Activated T-helper 17 cell treated with anti-CD3 and anti-CD28 coated beads, Interleukin-2, amount 50 U/mL, for 72 hours (primary cell): ENCODE measurements at places on chromosomes 6 and 20.

GRCh38 chr6:91654357-91654756, 1067.5 kb upstream of the MAP3K7 start:
- no peak overlapping the region for H3K4me3 ChIP-seq
- H3K27me3 ChIP-seq, result no peaks in the 10 kb centered on the region
- H3K36me3 ChIP-seq, result no peaks in the 10 kb centered on the region
- no peak overlapping the region for H3K27ac ChIP-seq
- no peak for ATAC-seq

DNA sequence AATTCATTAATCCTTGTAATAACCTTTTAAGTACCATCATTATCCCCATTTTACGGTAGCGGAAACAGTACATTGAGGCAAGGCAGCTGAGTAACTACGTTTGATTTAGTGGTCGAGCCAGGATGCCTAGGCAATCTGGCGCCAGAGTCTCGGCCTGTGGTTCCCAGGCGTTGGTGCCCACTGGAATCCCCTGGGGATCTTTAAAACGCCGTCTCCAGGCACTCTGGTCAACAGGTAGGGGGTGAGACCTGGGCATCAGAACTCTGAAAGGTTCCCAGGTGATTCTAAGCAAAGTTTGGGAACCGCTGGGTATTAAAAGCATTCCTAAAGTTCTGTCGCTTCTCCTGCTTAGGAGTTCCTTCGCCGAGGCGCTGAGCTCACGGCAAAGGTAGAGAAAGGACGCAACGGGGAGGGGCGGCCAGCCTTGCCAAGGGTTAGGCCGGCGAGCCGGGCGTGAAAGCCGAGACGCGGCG, 939 bp downstream of the DTNBP1 start:
- H3K27me3 ChIP-seq, result peaks cover 4% of the 10 kb centered on the region
- no peak for ATAC-seq
- peaks cover 19% of the 10 kb centered on the region for H3K4me1 ChIP-seq
- peak overlapping the region; percentile 59 for H3K4me3 ChIP-seq

GRCh38 chr20:38116409-38117165, 48.5 kb downstream of the TGM2 start:
- no peaks in the 10 kb centered on the region for H3K4me1 ChIP-seq
- H3K27ac ChIP-seq, result no peak overlapping the region
- no peaks in the 10 kb centered on the region for H3K27me3 ChIP-seq
- H3K4me3 ChIP-seq, result no peak overlapping the region
- no peak for ATAC-seq
- H3K36me3 ChIP-seq, result no peaks in the 10 kb centered on the region

GRCh38 chr6:100353276-100354015, 111.3 kb downstream of the SIM1 start:
- no peaks in the 10 kb centered on the region for H3K4me1 ChIP-seq
- peaks cover 4% of the 10 kb centered on the region for H3K27me3 ChIP-seq
- no peaks in the 10 kb centered on the region for H3K36me3 ChIP-seq
- H3K27ac ChIP-seq, result no peak overlapping the region

DNA sequence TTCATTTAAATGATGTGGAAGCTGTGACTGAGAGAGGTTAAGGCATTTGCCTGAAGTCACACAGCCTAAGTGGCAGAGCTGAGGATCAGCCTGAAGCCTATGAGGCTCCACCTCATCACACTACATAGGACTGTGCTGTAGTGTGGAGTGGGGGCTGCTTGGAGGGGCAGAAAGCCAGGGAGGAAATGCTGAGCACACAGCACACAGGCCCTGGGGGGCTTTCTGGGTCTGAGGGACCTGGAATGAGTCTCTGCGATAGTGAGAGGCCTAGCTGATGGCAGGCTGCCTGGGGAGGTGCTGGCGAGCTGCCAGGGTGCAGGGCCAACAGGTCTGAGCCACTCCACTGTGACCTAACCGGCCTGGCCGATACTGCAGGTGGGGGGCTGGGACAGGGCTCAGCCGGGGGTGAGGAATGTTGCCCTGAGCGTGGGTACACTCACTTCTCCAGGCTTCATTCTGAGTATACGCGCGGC, 2.2 kb upstream of the ARHGAP40 start:
- H3K27me3 ChIP-seq, result peaks cover 48% of the 10 kb centered on the region
- H3K4me1 ChIP-seq, result peaks cover 7% of the 10 kb centered on the region
- H3K27ac ChIP-seq, result no peak overlapping the region
- H3K4me3 ChIP-seq, result no peak overlapping the region

GRCh38 chr6:30963641-30964040, 19.9 kb upstream of the MUC21 start:
- H3K27me3 ChIP-seq, result peaks cover 29% of the 10 kb centered on the region
- H3K4me3 ChIP-seq, result peak overlapping the region; percentile 39
- no peaks in the 10 kb centered on the region for H3K36me3 ChIP-seq
- no peak overlapping the region for H3K27ac ChIP-seq

GRCh38 chr6:43263314-43264178, 20.3 kb downstream of the TTBK1 start:
- H3K4me3 ChIP-seq, result no peak overlapping the region
- H3K27me3 ChIP-seq, result no peaks in the 10 kb centered on the region
- H3K36me3 ChIP-seq, result no peaks in the 10 kb centered on the region
- peaks cover 3% of the 10 kb centered on the region for H3K4me1 ChIP-seq
- H3K27ac ChIP-seq, result no peak overlapping the region

- no peaks in the 10 kb centered on the region for H3K27me3 ChIP-seq
- peak; percentile 73 for ATAC-seq
- H3K36me3 ChIP-seq, result peaks cover 4% of the 10 kb centered on the region
- peaks cover 47% of the 10 kb centered on the region for H3K4me1 ChIP-seq
- peak overlapping the region; percentile 88 for H3K27ac ChIP-seq
- H3K4me3 ChIP-seq, result peak overlapping the region; percentile 82
Observed at GRCh38 chr6:119313937-119314884, 35.4 kb downstream of the MAN1A1 start.
